Mucosa of gallbladder (tissue), 1 donor: ENCODE measurements at places on chromosomes 1 and 21.

DNA sequence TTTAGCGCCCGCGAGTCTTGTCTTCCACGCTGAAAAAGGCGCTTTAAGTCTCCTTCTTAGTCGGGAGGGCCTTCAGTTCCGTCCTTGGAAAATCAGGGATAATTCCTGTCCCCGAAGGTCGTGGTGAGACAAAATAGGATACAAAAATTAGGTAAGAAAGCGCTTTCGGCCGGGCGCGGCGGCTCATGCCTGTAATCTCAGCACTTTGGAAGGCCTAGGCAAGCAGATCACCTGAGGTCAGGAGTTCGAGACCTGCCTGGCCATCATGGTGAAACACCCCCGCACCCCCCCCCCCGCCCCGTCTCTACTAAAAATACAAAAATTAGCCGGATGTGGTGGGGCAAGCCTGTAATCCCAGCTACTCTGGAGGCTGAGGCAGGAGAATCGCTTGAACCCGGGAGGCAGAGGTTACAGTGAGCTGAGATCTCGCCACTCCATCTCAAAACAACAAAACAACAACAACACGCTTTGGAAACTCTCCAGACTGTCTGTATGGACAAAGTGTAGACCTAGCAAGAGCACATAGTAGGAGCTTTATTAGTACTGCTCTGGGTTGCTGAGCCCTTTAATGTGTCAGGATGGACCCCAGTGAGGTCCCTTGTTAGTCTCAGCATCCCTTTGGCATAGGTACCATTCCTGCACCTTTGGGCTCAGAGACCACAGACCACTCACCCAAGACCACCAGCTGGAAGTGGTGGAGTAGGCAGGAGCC lies 790 bp upstream of the TMEM54 start:
- DNase-seq = no peak

DNA sequence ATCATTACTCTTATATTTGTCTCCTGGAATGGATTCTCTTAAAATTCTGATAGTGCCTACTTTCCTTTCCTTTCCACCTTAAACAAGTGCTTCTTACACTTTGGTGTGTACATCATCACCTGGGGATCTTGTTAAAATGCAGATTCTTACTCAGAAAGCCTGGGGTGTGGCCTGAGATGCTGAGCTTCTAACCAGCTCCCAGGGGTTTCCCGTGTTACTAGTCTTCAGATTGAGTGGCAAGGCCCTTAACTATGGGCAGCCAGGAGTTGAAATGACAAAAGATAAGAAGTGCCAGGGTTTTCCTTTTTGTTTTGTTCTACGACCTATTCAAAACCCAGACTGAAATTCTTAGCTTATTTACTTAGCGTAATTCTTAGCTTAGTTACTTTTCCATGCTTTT lies 159.2 kb downstream of the HFM1 start:
- no peak for DNase-seq

GRCh38 chr1:232726048-232726779 lies 79.0 kb upstream of the MAP10 start:
- no peak for DNase-seq

- no peak for DNase-seq
Measured at GRCh38 chr1:2046953-2047748, 3.1 kb upstream of the PRKCZ start.

- no peak for DNase-seq
Measured at GRCh38 chr1:241376701-241377100, 19.7 kb upstream of the RGS7 start.
